ENCODE measurements at places on chromosomes 3 and 15.

- no peak for DNase-seq
Measured at GRCh38 chr3:161568671-161569070, 72.1 kb downstream of the OTOL1 start.

DNA sequence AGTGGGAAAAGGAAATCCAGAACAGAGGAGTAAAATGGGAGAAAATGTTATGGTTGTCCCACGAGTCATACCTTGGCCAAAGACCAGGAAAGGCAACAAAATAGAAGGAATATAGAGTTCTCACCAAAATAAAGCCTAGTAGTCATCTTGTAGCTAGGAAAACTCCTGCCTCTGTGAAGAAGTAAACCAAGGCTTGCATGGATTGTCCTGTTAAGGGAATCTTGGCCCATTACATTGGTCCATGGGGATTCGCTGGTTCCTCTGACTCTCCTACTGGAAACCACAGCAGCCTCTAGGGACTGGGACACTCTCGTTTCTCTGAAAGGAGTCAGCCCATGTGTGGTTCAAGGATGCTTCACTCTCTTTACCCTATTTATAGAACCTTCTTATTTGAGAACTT is 62.9 kb upstream of the FNDC3B start:
- DNase-seq = no peak

DNA sequence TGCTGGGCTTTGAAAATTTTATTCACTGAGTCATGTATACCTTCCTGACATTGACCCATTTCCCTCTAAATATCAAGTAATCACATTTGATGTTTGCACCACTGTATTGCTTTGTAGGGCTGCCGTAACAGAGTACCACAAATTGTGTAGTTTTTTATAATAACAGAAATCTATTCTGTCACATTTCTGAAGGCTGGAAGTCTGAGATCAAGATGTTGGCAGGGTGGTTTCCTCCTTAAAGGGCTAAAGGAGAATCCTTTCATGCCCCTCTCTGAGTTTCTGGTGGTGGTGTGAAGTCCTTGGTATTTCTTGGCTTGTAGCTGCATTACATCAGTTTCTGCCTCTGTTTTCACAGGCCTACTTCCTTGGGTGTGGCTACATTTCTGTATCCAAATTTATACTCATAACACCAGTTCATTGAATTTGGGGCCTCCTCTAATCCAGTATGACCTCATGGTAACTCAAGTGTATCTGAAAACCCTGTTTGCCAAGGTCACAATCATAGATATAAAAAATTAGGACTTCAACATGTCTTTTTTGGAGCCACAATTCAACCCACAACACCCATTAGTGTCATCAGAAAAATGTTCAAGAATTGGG is 29.1 kb upstream of the ST6GAL1 start:
- no peak for DNase-seq

GRCh38 chr3:60456180-60456579 is 795.1 kb downstream of the FHIT start:
- DNase-seq = no peak

DNA sequence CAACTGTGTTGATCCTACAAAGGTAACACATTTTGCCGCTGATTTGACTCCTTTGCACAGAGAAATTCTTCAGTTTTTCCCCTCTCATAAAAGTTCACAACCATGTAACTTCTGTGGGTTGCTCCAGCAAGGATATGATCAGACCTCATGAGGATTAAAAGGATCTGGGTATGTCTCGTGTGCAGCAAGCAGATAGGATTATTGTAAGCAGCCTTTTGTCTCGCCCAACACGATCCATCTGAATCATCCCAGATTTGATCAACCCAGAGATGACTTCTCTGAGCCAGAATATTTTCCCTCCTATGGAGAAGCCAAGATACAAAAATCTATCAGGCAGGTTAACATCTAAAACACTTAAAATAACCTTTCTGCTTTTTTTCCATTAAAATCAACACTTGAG is 12.8 kb upstream of the BNIP2 start:
- no peak for DNase-seq

- DNase-seq = no peak
Measured at GRCh38 chr15:68277131-68277602, 378 bp upstream of the FEM1B start.

- no peak for DNase-seq
Measured at GRCh38 chr3:144287001-144287400, 315.4 kb downstream of the DIPK2A start.

GRCh38 chr3:116443191-116443661 is 2.1 kb downstream of the LSAMP start:
- no peak for DNase-seq

- DNase-seq = no peak
Measured at GRCh38 chr15:96442076-96442475, 111.6 kb downstream of the NR2F2 start.

GRCh38 chr3:181425074-181425473 is 286.7 kb upstream of the SOX2 start:
- DNase-seq = no peak

DNA sequence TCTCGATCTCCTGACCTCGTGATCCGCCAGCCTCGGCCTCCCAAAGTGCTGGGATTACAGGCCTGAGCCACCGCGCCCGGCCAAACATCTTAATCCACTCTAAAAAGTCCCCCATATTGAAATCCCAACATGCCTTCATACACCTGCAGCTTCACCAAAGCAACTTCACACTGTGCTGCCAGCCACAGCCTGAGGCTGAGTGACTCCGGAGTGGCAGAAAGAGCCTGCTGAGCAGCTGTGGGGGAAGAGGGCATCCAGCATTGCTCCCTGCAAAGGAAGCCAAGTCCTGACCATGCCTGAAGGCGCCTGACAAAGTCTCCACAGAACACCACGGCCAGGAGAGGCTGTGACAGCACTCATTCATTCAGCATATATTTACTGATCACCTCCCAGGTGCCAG is 21.6 kb upstream of the VGLL4 start:
- DNase-seq = no peak

GRCh38 chr15:63896336-63897115 is 62.8 kb upstream of the HERC1 start:
- no peak for DNase-seq

- DNase-seq = no peak
Measured at GRCh38 chr3:23726811-23727548, 78.8 kb upstream of the UBE2E1 start.

- DNase-seq = no peak
Measured at GRCh38 chr15:60651101-60651500, 172.2 kb upstream of the ICE2 start.

DNA sequence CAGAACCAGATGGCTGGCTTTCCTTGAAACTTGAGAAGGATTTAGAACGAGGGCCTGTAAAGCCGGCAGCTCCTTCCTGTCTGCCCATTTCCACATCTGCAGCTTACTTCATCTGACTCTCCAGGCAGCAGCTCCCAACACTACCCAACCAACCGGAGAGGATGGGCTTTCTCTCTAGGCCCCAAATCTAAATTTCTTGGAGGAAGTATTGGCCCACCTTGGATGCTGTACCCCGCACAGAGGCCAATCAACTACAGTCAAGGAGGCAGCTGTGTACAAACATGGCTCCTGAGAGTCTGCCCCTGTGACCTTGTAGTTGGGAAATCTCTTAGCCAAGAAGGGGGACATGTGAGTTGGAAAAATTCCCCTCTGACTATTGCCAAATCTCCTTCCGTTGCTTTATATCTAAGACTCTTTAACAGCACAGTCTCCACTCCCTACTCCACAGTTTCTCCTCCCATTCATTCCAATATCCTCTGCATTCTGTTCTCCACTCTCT is 8.0 kb upstream of the ACAP2 start:
- DNase-seq = no peak

DNA sequence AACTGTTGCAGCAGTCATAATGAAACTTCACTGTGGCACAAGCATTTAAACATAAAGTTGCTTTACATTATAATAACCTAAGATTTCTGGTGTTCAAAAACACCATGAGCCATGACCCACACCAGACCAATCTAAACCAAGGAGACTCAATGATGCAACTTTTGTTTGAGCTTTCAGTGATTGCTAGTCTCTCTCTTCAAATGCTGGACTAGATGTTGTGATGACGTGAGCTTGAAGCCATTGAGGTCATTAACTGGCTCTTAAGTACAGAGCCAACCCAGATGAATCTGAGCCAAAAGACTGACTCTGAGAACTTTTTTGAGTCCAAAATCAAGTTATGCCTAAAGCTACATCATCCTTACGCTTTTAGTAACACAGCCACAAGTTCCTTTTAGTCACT is 36.5 kb downstream of the ATR start:
- DNase-seq = no peak

DNA sequence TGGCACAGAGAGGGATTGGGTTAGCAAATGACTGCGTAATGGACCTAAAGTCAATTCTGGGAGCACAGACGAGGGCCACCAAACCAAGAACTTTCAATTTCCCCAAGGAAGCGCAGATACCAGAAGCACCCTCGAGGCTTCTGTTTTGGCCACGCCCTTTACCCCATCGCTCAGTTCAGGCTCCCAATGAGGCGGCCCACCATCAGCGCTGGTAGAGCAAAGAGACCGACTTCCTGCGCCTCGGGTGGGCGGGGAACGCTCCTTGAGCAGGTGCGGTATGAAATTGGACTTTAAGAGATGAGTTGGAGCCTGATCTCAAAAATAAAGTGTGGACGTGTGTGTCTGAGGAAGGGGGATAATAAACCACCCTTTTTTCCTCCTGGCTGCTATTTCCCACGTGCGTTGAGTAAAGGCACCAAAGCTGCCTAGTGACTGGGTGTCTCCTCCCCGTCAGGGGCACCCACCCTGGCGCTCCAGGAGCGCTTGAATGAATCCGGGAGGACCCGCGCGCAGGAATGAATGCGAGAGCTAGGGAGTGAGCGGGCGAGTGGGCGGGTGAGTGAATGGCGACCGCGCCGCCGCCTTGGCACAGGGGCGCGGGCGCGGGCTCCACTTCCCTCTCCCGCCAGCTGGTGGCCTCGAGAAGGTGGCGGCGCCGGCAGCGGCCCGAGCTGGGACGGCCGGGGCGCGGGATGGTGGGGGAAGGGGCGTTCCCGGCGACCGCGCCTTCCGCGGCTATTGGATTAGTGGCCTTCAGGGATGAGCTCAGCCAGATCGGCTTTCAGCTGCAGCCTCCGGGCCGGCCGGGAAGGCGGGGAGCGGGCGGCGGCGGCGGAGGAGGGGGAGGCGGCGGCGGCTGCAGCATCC is at the start of gene SPSB4:
Gene SPSB4 (plus strand): TSS at position 772 of the 867 bp plus-strand sequence. CDS start 14,758 bp downstream, outside the sequence.
- no peak for DNase-seq

- DNase-seq = no peak
Measured at GRCh38 chr3:165918657-165918979, 81.4 kb upstream of the BCHE start.

All from activated CD4-positive, alpha-beta T cell treated with anti-CD3 and anti-CD28 coated beads, Interleukin-2, amount 50 U/mL, for 4 hours (primary cell).